ENCODE measurements at places on chromosomes 16 and 17.

DNA sequence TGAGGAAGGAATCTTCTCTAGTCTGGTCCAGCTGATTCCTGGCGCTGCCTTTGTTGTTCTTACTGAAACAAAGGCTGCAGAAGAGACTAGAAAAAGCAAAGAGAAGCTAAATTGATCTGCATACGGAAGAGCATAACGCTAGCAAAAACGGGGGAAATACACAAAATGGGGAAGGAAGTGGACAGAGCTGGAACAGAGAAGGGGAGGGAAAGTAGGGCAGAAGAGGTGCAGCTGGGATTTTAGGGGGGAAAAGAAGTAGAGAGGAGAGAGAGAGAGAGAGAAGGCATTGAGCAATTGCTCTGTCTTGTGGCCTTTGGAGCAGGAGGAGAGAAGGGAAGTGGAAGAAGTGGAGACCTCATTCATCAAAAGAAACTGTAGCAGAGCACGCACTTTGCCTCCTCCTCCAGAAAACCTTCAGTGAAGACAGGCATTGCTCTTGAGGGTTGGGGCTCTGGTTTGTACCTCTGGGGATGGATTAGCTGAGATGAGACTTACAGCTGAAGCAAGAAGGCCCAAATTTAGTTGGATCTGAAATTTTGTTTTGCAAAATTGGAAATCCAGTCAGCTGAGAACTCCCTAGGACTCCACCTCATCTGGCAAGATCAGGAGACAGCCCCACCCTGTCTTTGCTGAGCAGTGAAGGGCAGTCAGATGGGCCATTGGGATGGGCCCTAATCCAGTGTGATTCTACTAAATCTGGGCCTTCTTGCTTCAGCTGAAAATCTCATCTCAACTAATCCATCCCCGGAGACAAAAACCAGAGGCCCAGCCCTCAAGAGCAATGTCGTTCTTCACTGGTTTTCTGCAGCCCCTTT lies 55.8 kb downstream of the CDRT4 start:
- H3K4me1 ChIP-seq = no peaks in the 10 kb centered on the region
- no peak overlapping the region for H3K27ac ChIP-seq
- no peaks in the 10 kb centered on the region for H3K36me3 ChIP-seq
- no peaks in the 10 kb centered on the region for H3K27me3 ChIP-seq

GRCh38 chr16:58378401-58378800 lies 13.9 kb upstream of the GINS3 start:
- no peaks in the 10 kb centered on the region for H3K27me3 ChIP-seq
- H3K27ac ChIP-seq = no peak overlapping the region
- H3K4me3 ChIP-seq = no peak overlapping the region
- H3K36me3 ChIP-seq = no peaks in the 10 kb centered on the region

DNA sequence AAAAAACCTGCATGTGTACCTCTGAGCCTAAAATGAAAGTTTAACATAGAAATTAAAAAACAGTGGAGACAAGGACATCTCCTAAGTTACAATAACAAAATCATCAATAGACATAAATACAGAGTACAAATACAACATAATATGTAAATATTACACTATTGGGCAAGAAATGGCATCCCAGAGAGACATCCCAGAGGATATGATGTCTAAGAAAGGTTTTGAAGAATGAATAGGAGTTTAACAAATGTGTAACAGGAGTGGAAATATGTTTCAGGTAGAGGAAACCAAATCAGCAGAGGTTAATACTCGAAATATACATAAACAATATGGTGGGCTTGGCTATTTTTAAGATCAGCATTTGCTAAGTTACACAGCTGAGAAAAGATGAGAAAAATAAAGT lies 447.7 kb upstream of the MAF start:
- H3K36me3 ChIP-seq = no peaks in the 10 kb centered on the region
- DNase-seq = no peak
- no peak overlapping the region for H3K4me3 ChIP-seq
- H3K27me3 ChIP-seq = no peaks in the 10 kb centered on the region
- H3K4me1 ChIP-seq = no peaks in the 10 kb centered on the region

DNA sequence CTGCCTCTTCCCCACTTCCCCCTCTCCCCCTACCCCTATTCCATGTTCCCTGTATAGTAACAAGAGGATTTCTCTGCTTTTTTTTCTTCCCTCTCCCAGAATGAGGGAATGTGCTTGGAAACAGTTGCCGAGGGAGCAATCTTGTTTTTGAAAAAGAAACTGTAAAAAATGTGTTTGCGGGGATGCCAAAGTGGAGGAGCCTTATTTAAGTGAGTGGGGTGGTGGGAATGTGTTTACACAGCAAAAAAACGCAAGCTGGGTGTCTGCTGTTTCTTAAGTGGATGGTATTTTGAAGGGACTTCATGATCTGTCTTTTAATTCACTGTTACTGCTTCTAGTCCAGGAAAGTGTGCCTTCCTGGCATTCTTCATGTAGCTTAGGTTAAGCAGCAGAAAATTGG lies 254.4 kb downstream of the SHISA9 start:
- no peaks in the 10 kb centered on the region for H3K27me3 ChIP-seq
- H3K4me3 ChIP-seq = no peak overlapping the region
- no peak for DNase-seq
- H3K4me1 ChIP-seq = no peaks in the 10 kb centered on the region

DNA sequence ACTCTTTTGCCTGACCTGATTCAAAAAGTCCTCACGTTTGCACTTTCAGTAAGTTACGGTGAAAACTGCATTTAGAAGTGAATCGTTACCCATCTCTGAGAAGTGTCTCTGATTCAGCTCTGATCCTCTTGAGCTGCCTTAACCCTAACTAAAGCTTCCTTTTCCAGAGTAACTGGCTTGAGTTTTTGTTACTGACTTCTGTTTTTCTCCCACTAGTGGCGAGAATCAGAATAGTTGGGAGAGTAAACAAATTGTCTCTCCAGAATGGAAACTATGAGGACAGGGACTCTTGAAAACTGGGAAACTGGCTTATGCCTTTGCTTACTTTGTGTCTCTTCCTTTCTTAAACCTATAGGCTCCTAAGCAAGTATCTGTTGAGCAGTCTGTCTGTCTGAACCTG lies 31.3 kb upstream of the KPNB1 start:
- peaks cover 37% of the 10 kb centered on the region for H3K36me3 ChIP-seq
- H3K4me1 ChIP-seq = peaks cover 24% of the 10 kb centered on the region
- no peak for DNase-seq
- H3K27ac ChIP-seq = no peak overlapping the region
- H3K4me3 ChIP-seq = no peak overlapping the region
